CD4-positive, alpha-beta T cell treated with Interleukin-4 for 4 hours (primary cell): ENCODE measurements at places on chromosomes 12 and 14.

- DNase-seq: no peak
Measured at GRCh38 chr14:59629444-59630287, 53.1 kb upstream of the CCDC175 start.

- DNase-seq: no peak
Measured at GRCh38 chr12:78121969-78122610, 291.4 kb downstream of the NAV3 start.

DNA sequence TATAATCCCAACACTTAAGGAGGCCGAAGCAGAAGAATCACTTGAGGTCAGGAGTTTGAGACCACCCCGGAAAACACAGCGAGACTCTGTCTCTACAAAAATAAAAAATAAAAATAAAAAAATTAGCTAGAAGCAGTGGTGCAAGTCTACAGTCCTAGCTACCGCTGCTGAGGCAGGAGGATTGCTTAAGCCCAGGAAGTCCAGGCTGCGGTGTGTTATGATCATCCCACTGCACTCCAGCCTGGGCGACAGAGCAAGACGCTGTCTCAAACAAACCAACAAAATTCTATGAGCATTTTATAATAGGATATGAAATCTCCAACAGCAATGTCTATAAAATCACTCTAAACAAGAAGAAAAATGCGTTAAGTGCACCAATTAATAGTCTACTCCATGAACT lies 75.3 kb downstream of the PPP1R12A start:
- DNase-seq: no peak

DNA sequence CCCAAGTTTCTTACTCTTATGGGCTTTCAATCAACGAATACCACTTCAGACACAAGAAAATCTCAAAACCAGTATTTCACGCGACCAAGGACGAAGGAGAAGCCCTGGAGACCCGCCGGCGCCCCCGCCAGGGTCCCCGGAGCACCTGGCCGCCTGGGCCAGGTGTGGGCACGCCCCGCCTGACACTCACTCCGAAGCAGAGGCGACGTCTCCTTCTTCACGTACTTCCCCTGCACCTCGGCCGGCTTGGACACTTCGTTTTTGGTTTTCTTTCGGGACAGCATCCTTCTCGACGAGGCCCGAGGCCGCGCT lies 466 bp downstream of the SAV1 start:
- DNase-seq: peak; percentile 5

GRCh38 chr12:124506145-124506831 lies 61.1 kb downstream of the NCOR2 start:
- DNase-seq: peak; percentile 18

DNA sequence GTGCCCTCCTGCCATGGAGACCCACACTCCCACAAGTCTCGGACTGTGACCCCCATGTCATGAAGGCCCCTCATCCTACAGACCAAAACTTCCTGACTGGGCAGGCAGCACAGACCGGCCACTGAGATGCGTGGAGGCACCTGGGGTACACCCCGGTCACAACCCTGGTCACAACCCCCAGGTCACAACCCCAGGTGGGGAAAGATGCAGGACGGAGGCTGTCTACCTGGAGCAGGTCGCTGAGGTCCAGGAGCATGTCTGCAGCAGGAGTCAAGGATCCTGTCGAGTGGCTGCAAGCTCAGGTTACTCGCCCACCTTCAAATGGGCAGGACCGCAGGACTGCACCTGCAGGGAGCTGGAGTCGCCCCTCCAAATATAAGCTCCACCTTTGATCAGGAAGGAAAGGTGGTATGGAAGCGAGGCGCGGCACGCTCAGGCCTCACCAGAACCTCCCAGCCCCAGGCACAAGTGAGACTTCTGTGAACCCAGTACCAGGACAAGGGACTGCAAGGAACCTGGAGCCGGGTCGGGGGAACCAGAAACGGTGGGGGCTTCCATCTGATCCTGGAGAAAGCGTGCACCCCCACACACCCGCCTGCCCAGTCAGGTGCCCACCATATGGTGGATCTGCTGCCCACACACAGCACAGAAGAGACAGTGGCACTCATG lies 8.1 kb downstream of the BTBD6 start:
- DNase-seq: no peak

GRCh38 chr12:43113135-43113534 lies 438.9 kb downstream of the ADAMTS20 start:
- no peak for DNase-seq

DNA sequence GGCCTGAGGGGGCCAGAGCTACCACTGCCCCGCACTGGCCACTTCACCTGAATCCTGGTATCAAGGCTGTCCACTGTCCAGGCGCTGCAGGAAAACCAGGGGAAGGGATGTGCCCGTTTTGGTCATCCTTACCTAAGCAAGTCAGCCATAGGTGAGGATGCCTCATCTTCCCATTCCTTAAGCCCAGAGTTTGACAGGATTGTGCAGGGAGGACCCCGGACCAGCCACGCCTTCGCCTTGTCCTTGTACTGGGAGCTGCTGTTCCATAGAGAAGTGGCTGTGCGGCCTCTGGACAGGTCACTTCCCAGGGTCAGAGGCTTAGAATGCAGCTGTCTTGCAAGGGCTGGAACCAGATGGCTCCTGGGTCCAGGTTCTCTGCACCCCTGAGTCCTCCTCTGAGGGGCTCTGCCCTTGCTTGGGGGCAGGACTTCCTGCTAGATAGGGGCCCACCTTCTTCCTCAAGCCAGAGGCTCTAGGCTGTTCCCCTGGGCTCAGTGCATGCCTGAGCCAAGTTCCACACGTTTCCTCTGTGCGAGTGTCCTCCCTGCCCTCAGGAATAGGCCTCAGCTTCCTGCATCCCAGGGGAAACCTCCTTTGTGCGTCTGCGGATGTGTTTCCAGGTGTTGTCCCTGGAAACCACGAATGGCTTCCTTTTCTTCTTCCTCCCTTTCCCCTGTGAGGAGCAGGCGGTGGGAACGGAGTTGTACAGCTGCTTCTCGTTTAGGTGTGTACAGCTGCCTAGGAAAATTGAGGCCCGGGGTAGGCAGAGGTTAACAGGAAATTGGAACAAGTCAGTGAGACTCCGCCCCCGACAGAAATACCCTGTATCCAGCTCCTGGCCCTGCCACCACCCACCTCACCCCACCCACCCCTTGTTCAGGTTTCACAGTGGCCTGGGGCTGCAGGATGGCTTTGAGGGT lies 54.3 kb upstream of the RIN3 start:
- no peak for DNase-seq

- no peak for DNase-seq
Measured at GRCh38 chr12:113688313-113688712, 216.6 kb upstream of the LHX5 start.

- no peak for DNase-seq
Measured at GRCh38 chr14:44316647-44317440, 190.2 kb downstream of the FSCB start.

- DNase-seq: no peak
Measured at GRCh38 chr12:4762773-4763172, 42.6 kb downstream of the GALNT8 start.

- no peak for DNase-seq
Measured at GRCh38 chr12:98533723-98534251, 18.4 kb downstream of the TMPO start.

DNA sequence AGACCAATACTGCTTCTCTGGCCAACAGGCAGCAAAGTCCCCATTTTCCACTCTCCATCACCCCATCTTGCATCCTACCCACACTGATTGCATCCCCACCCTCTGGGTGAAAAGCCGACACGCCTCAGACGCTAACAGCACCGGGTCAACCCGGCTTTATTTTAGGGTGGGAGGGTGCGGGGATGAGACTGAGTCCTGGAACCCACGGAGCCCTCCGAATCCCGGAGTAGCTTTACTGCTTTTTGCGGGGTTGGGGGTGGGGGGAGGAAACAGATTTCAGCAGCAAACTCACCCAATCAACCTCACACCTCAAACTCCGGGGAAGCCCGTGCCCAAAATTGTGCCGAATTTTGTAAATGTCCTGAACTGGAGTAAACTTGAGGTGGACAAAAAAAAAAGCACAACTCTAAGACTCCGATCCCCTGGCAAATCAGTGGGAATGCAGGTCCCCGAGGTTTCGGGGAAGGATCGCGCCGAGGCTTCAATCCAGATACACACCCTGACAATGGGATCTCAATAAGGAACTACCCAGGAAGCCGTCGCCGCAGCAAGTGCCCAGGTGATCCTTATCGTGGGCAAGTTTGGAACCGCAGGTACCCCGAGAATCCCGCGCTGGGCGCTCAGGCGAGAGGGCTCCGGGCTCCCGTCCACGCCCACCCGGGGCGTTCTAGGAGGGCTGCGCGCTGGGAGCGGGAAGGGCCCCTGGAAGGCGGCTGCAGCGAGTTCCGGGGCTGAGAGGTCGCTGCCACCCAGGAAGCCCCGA lies 1.1 kb downstream of the GCH1 start:
- DNase-seq: no peak

DNA sequence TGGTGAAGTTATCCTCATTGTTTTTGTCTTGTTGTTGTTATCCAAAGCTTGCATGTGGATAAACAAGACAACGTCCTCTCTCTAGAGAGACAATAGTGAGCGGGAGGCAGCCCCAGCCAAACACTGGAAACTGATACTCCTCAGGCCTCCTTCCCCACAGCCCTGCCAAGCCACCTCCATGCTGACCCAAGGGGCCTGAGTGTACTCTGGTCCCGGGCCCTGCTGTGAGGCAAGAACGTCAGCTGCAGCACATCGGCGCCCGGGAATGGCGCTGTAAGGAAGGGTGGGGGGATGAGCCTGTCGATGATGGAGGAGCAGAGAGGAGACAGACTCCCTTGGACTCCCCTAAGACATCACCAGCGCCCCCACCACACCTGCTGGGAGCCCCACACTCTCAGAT lies 83.6 kb downstream of the ANO2 start:
- no peak for DNase-seq

- DNase-seq: no peak
Measured at GRCh38 chr12:61044766-61045165, 1215.4 kb upstream of the USP15 start.

GRCh38 chr14:100442498-100443490 lies 119.7 kb downstream of the SLC25A47 start:
- no peak for DNase-seq

DNA sequence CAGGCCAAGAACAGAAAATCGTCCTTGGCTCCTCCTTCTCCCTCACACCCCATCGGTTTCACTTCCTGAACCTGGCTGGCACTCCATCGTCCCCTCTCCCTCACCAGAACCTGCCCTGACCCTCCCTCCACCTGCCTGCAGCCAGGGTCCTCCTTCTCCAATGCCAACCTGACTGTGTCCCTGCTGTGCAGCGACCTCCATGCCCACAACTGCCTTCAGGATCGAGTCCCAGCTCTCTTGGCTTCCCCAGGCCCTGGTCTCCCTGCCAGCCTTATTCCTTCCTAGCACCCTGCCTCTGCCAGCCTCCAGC lies 19.8 kb downstream of the HVCN1 start:
- DNase-seq: no peak

- no peak for DNase-seq
Measured at GRCh38 chr12:106321139-106321850, 18.8 kb downstream of the TCP11L2 start.

DNA sequence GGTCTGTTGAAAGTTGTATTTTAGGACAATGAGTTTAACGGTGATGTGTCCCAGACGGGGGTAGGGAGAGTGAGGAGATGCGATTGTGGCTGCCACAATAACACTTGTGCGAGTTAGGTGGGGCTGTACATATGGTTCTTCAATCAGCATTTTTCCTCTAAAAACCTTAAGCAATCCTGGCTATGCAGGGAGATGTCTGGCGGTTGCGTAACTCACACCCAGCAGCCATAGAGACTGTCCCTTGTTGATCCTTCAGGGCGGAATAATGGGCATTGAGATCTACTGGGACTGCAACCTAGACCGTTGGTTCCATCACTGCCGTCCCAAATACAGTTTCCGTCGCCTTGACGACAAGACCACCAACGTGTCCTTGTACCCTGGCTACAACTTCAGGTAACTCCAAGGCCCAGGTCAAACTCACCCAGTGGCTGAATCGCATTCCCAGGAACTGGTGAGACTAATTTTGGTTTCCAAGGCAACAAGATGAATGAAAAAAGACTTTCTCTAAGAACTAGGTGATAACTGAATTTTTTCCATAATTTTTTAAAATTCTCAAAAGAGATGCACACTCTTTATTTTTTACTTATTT lies 34.6 kb downstream of the P2RX7 start:
- no peak for DNase-seq

- DNase-seq: no peak
Measured at GRCh38 chr12:94875525-94875924, 128.0 kb downstream of the NDUFA12 start.

- no peak for DNase-seq
Measured at GRCh38 chr12:43883748-43884147, 47.9 kb downstream of the TMEM117 start.

GRCh38 chr14:77059276-77059915 lies 30.9 kb upstream of the IRF2BPL start:
- DNase-seq: peak; percentile 41

DNA sequence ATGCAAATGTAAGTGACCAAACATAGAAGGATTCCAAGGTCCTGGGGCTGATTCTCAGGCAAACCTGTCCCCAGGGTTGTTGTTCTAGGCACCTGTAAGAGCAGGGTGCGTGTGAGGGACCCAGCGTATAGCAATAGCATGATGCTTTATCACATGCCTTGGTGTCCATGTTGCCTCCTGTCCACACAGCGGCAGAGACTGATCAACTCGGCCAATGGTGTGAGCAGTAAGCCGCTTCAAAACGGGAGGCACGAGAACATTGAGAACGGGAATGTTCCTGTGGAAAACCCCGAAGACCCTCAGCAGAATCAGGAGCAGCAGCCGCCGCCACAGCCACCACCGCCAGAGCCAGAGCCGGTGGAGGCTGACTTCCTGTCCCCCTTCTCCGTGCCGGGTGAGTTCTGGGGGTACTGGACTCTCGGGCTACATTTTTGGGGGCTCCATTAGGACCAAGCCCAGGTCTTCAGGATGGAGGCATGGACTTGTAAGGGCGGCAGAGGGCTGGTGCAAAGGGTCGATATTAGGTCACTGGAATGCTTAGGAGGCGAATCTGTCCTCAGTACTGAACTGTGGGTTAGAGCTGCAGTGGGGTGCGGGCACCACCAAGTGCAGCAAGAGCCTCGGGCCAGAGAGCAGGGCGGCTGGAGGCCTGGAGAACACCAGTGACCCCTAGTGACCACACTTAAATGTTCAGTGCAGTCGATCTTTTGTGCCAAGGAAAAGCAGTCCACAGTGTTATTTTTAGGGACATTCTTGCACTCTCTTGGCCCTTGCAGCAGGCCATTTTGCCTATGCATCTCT lies 57.2 kb upstream of the RIN3 start:
- DNase-seq: no peak

- no peak for DNase-seq
Measured at GRCh38 chr12:62522984-62523383, 56.4 kb downstream of the MON2 start.

- peak; percentile 25 for DNase-seq
Measured at GRCh38 chr12:11653215-11653753, 3.8 kb downstream of the ETV6 start.

- DNase-seq: no peak
Measured at GRCh38 chr12:7396418-7396817, 47.5 kb downstream of the CD163L1 start.
